Urinary bladder (tissue), 4 donors: ENCODE measurements at places on chromosomes 5 and 9. TPM values are rescaled to one million over a fixed set of nuclear protein-coding genes. Genes with fewer than 3 reads are reported as not detected.

The TMEM215 gene
- not detected for polyA plus RNA-seq

The DCTN3 gene
- polyA plus RNA-seq: 117 TPM

The HSDL2 gene
- 31.3 TPM for polyA plus RNA-seq

- no peak for DNase-seq
Observed at GRCh38 chr5:138580777-138581176, 5.6 kb upstream of the HSPA9 start.

- no peak for DNase-seq
Observed at GRCh38 chr5:93430118-93430517, 150.9 kb downstream of the NR2F1-AS1 start.

- DNase-seq: no peak
Observed at GRCh38 chr5:166625210-166625865, 1666.1 kb upstream of the WWC1 start.

DNA sequence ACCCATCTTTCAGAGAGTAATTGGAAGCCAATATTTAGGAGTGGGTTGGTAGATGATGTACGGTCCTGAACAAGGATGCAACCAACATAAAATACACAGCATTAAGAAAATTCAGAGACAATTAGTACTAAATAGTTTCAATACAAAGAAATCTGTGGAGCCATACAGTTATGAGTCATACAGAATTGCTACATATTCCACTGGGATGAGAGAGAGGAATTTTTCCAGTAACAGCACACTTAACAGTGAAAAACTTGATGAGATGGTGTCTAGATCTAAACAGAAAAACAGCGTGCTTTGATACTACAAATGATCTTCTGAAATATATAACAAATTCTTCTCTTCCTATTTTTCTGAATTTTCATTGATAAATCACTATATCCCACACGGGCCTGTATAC lies 1999.3 kb upstream of the CDH9 start:
- DNase-seq: no peak

DNA sequence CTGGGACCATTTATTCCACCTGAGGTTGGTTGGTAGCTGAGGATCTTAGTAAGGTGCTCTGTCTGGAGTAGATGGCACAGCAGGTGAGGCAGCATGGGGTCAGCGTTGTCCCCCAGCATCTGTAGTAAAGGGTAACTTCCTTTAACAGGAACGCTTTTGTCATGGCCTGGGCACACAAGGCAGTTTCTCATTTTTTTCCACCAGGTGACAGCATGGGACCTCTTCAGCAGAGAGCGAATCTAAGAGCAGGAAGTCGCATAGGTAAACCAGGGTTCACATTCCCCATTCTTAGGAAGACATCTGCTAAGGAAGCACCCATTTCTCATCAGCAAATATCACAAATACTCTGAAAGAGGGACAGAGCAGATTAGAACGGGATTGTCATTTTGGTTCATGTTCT lies 56.5 kb downstream of the GPR107 start:
- DNase-seq: no peak

- peak; percentile 59 for DNase-seq
Observed at GRCh38 chr5:35476797-35477196, 140.9 kb upstream of the SPEF2 start.

GRCh38 chr9:113872485-113873143 lies 3.5 kb upstream of the ZNF618 start:
- no peak for DNase-seq

GRCh38 chr5:59000211-59000610 lies 417.3 kb downstream of the RAB3C start:
- no peak for DNase-seq

GRCh38 chr5:106127985-106128384 lies 1542.8 kb downstream of the EFNA5 start:
- no peak for DNase-seq

DNA sequence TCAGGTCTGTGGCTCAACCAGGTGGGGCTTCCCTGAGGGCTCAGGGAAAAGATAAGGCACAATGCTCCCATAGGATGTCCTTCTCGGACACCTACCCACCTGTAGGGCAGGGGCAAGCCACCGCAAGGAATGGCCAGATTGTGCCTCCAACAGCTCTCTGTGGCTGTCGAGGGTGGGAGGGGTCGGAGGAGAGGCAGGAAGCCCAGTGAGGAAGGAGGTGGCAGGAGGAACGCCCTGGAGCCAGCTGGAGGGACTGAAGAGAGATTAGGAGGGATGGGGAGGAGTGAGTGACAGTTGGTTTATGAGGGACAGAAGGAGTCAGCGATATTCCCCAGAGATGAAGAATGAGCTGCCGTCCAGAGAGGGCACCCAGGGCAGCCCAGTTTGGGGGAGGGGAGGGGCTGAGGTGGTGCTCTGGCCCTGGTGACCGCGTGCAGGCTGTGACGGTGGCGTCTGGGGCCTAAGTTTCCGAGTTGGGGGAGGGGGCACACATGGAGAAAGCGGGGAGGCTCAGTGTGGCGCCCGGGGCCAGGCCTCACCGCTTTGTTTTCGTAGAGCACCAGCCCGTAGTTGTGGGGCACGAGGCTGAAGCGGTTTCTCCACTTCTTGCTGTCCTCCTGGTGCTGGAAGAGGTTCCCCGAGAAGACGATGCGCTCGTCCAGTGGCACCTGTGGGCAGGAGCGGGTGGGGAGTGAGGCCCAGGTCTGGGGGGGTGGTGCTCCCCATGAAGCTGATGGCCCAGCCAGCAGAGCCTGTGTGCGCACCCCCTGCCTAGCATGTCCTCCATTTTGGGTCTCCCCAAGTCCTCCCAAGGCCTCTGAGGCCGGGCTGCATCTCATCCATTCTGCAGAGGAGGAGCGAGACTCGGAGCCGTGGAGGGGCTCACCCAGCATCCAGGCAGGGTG lies 75.6 kb downstream of the LRSAM1 start:
- no peak for DNase-seq

- no peak for DNase-seq
Observed at GRCh38 chr5:152462021-152462721, 57.1 kb upstream of the NMUR2 start.
